ENCODE measurements at places on chromosomes 4 and X.

DNA sequence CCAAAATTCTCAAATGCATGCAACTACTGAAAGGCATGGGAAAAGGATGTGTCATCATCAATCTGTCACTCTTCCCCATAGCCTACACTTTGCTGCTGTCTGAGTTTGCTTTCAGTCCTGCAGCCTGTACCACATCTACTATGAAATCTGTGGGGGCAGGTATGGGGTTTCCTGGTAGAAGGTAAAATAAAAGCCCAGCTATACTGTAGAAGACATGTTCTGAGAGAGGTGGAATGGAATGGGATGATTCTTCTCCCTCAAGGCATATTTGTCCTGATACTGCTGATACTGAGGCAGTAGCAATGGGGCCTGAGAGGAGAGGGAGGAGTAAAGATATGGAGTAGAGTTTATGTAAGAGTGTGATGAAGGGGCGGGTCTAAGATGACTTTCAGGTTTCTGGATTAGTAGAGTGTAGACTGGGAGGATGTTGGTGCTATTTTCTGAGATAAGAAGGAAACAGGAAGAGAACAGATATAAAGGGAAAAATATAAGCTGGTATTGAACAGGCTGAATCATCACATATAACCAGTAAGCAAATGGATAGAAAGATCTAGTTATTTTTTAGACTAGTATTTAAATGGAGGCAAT lies 38.7 kb upstream of the GYPA start:
- no peak for DNase-seq

GRCh38 chr4:24928708-24929107 lies 15.9 kb upstream of the CCDC149 start:
- no peak for DNase-seq

- DNase-seq: no peak
Measured at GRCh38 chr4:100929758-100930157, 411.9 kb upstream of the EMCN start.

GRCh38 chr4:69056921-69057550 lies 39.2 kb upstream of the UGT2B7 start:
- no peak for DNase-seq

- no peak for DNase-seq
Measured at GRCh38 chr4:163473576-163473975, at the start of gene TKTL2. Gene TKTL2 (minus strand): TSS chr4:163473754. CDS start chr4:163473734, 20 bp downstream.
